ENCODE measurements at places on chromosomes 12 and 14.

GRCh38 chr14:75003250-75004027, 718 bp downstream of the EIF2B2 start:
- no peak for DNase-seq

- DNase-seq = no peak
Observed at GRCh38 chr12:33825986-33826602, 196.2 kb upstream of the ALG10 start.

GRCh38 chr12:44217146-44217883, 381.4 kb downstream of the TMEM117 start:
- no peak for DNase-seq

GRCh38 chr14:37048666-37049071, 123.7 kb downstream of the SLC25A21 start:
- no peak for DNase-seq

GRCh38 chr14:74875941-74876913, at the start of gene PROX2:
Gene PROX2 (minus strand): TSS chr14:74876145. CDS start chr14:74863834, 12,311 bp downstream.
- DNase-seq = no peak

GRCh38 chr12:94813314-94813713, 163.0 kb upstream of the TMCC3 start:
- no peak for DNase-seq
